T-helper 22 cell (primary cell): ENCODE measurements at places on chromosomes 1 and 21.

- DNase-seq: no peak
Observed at GRCh38 chr1:67632356-67632755, 52.6 kb upstream of the GADD45A start.

DNA sequence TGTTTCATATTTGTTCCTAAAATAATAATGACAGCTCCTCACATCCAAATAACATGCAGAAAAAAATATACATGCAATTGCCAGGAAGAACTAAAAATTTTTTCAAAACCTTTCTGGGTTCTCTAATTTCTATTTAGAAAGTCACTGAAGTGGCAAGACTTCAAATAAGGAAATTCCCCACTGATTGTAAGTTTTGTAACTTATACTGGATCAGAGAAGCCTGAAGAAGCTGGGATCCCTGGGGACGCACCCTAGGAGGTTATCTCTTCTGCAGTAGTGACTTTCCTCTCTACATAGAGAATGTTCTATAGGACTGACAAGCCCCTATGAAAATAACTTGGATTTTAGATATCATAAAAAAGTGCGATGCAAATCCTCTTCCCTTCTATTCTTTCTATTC is 182.6 kb downstream of the MRPL39 start:
- DNase-seq: no peak

GRCh38 chr21:36835383-36835795 is 131.1 kb downstream of the HLCS start:
- DNase-seq: no peak

GRCh38 chr1:169091480-169091941 is 15.0 kb upstream of the ATP1B1 start:
- DNase-seq: no peak

DNA sequence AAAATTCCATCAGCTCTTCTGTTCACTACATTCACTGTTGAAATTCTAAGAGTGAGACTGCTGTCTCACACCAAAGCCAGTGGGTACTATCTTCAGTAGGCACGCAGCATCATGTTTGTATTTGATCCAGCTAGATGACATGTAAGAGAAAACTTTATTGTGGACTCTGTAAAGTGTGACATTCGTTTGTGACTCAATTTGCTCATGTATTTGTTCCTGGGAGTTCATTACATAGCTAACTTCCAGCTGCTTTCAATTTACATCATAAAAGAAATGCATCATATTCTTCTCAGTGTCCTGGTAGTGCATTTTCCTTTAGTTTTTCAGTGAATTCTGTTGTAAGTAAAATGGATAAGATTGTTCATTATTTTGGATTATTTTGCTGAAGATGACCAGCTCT is 31.4 kb downstream of the CTH start:
- DNase-seq: no peak

- DNase-seq: no peak
Observed at GRCh38 chr21:21018821-21019220, 20.6 kb downstream of the NCAM2 start.

- DNase-seq: no peak
Observed at GRCh38 chr1:212486619-212486975, 53.9 kb downstream of the NENF start.

DNA sequence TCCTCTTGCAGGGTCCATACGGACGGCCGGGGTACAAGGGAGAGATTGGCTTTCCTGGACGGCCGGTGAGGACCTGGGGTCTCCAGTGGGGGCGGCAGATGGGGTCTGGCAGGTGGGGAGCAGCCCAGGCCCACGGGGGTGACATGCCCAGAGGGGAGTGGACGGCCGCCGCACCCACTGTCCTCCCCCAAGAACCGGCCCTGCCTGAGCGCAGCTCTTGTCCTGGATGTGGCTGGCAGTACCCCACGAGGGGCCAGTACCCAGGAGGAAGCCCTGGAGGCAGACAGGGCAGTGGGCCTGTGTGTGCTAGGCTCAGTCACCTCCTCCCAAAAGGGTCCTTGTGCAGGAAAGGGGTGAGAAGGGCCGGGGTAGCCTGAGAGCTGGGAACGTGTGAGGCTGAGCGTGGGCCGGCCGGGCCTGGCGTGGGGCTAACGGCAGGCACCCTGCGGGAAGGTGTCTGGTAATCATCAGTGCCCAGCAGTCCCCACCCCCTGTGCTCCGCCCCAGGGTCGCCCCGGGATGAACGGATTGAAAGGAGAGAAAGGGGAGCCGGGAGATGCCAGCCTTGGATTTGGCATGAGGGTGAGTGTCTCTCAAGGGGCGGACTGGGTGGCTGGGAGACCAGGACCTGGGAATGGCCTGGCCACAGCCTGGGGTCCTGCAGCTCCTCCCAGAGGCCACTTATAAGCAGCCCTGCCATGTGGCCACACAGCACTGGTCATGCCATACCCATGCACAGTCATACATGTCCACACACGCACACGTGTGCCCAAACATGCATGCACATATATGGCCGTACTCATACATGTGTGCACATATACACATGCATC is 47.2 kb downstream of the SLC19A1 start:
- DNase-seq: no peak

DNA sequence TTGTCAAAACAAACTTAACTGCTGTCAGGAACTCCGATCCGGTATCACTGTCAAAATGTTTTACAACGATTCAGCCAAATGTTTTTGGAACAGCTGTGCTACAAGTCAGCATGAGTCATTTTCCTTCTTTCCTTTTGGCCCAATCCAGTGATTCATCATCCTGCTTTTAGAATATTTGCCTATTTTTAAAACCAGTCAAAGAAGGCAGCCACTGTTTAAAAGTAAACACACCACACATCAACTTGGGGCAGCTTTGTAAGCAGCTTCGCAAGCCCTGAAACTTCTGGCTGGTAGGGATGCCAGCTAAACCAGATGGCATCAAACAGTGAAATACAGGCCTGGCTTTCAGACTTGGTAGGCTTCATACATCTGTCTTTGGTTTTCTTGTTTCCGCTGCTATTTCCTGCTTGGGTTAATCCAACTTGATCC is 14.9 kb downstream of the MAP3K7CL start:
- DNase-seq: no peak

DNA sequence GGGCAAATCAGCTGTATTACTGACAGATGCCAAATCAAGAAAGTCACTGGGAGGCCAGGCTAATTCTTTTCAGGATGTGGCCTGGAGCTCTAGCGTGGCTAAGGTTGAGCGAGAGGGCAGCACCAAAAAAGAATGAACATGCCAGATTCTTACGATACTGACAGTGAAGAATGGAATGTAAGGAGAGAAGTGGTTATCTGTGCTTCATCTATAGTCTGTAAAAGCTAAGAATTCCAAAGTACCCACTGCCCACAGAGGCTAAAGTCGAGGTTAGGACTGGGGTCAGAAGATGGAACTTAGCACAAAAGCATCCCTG is 32.7 kb downstream of the TFAP2E start:
- no peak for DNase-seq

DNA sequence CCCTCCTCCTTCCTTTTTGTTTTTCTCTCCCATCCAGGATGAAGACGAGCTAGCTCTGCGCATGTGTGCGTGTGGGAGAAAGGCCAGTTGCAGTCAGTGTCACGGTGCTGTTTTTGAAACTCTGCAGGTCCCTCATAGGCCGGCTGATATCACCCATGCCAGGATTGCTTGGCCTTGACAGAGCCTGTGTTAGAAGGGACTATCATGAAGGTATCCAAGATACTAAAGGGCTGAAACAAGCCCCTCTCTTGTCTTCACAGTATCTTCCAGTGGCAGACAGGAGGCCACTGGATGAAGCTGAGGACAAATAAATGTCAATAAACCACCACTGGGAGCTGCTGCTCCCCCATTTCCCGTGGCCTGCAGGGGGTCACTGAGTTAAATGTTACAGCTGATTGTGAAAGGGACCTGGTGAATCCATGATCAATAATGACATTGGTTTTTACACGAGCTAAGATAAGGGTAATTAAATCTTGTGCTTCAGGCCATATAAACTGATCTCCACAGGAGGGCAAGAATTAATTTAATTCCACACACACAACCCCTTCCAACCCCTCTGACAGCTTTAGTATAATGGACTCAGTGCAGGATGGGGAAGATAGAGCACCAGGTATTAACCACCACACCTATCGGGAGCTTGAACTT is 64.6 kb upstream of the TARBP1 start:
- DNase-seq: no peak

- no peak for DNase-seq
Observed at GRCh38 chr1:180440335-180440734, 62.0 kb downstream of the ACBD6 start.

GRCh38 chr1:235030919-235031596 is 97.6 kb downstream of the TOMM20 start:
- no peak for DNase-seq

DNA sequence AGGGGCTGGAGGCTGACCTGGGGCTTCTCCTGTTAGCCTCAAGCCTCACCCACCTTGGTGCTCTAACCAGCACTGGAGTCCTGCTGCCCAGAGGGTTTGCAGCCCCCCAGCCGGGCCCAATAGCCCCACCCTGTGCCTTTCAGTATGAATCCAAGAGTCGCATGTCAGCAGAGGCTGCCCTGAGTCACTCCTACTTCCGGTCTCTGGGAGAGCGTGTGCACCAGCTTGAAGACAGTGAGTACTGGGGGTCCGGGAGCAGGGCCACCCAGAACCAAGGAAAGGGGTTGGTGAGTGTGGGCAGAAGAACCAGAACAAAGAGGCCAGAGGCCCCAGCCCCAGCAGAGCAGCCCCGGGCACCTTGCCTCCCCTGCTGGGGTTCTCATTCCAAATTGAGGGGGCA is 25.6 kb downstream of the CDK18 start:
- no peak for DNase-seq

GRCh38 chr1:163797816-163798215 is 476.1 kb downstream of the NUF2 start:
- DNase-seq: no peak

- no peak for DNase-seq
Observed at GRCh38 chr21:32082466-32082865, 196.4 kb downstream of the MIS18A start.

- no peak for DNase-seq
Observed at GRCh38 chr1:83942914-83943313, 56.0 kb downstream of the TTLL7 start.

GRCh38 chr1:172536256-172536655 is 3.3 kb downstream of the SUCO start:
- DNase-seq: no peak

DNA sequence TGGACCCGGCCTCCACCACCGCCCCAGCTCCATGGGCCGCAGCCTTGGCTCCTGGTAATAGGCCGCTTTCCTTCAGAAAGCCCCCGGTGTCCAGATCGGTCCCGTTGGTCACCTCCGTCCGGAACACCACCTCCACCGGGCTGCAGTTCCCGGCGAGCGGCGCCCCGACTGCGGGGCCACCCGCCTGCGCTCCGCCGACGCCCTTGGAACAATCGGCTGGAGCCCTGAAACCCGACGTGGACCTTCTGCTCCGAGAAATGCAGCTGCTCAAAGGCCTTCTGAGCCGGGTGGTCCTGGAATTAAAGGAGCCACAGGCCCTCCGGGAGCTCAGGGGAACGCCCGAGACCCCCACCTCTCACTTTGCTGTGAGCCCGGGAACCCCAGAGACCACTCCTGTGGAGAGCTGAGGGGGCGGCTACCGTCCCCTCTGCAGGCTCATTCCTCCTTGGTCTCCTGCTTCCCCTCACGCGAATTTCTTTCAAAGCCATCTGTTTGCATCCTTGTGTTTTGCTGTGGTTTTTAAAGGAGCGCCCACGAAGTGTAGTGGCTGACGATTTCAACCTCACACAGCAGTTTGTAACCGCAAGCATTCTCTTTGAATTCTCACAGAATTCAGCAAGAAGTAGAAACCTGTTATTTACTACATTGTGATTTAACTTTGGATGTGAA is 6.0 kb downstream of the FCRLB start:
- no peak for DNase-seq

- no peak for DNase-seq
Observed at GRCh38 chr1:92380867-92381266, 82.0 kb downstream of the RPAP2 start.

- peak; percentile 15 for DNase-seq
Observed at GRCh38 chr1:115112496-115113375, 23.4 kb upstream of the TSPAN2 start.

DNA sequence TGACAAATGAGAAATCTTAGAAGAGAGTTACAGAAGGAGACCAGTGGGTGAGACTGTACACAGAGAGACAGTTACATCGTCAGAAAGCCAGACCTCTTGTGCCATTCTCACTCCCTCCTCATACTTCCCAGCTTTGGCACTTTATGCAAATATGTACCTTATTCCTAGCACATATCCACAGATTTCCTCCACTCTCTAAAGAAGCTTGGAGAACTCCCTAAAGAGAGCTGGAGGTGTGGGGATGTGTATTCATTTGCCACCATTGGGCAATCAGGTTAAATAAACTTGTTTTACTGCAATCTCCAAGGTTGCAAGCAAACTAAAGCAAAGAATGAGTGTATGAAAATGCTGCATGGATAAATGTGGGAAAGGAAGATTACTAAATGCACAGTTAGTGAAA is 380.9 kb upstream of the PRMT6 start:
- DNase-seq: no peak

GRCh38 chr1:228046421-228047182 is 35.9 kb upstream of the ARF1 start:
- DNase-seq: no peak

- no peak for DNase-seq
Observed at GRCh38 chr1:57321776-57322175, 102.1 kb downstream of the DAB1 start.

GRCh38 chr1:52552505-52553361 is at the start of gene TUT4:
Gene TUT4 (minus strand): TSS chr1:52553092. CDS start chr1:52526280, 26,812 bp downstream.
- peak; percentile 67 for DNase-seq

DNA sequence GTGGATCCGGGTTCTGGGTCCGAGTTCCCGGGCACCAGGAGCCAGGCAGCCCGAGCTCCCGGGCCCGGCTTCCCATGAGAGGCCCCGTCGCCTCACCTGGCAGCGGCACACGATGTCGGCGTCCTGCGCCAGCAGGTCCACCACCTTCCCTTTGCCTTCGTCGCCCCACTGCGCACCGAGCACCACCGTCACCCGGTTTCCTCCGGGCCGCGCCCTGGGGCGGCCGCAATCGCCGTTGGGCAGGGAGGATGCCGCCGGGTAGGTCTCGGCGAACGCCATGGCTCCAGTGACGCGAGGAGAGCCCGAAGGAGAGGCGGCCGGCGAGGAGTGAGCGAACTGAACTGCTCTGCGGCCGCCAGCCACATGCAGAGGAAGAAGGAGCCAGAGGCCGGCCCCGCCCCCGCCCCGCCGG is at the start of gene ADSS2:
Gene ADSS2 (minus strand): TSS at position 371 of the 412 bp plus-strand sequence. CDS start 92 bp downstream, at position 279.
- DNase-seq: no peak

DNA sequence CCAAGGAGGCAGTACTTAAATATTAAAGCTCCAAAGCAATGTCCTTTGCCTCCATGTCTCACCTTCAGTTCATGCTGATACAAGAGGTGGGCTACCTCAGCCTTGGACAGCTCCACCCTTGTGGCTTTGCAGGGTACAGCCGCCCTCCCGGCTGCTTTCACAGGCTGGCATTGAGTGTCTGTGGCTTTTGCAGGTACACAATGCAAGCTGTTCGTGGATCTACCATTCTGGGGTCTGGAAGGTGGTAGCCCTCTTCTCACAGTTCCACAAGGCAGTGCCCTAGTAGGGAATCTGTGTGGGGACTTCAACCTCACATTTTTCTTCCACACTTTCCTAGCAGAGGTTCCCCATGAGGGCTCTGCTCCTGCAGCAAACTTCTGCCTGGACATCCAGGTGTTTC is 324.8 kb downstream of the COL11A1 start:
- no peak for DNase-seq
